NCI-H345 (cell line): ENCODE measurements at places on chromosomes 7 and 10.

- DNase-seq = no peak
Measured at GRCh38 chr10:125060026-125060425, 100.3 kb downstream of the CTBP2 start.

DNA sequence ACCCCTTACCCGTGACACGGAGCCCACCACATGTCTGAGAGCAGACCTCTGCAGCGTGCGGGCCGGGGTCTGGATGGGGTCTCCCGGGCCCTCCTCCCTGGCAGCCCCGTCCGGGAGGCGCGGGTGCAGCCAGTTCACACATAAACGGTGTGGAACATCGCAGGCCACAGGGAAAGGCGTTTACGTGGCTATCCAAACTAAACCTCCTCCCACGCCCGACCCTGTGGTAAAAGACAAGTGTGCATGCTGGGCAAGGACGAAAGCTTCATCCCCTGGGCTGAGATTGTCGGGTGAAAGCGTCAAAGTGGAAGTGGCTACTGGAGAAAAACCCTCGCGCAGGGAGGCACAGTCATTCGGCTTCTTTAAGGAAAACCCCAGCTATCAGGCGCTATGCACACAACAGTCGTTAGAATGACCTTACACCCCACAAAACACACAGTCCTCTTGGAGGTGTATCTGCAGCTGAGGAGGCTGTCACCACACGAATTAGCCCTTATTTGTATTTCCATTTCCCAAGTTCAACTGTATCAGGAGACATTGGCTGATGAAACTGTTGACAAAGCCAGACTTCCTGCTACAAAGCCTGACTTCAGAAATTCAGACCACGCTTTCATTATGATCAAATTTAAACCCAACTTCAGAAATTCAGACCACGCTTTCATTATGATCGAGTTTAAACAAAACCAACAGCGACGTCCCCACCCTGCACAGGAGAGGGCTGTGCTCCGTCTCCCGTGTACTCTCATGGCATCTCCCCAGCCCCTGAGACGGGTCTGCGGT, 15.3 kb downstream of the GPER1 start:
- DNase-seq = no peak

DNA sequence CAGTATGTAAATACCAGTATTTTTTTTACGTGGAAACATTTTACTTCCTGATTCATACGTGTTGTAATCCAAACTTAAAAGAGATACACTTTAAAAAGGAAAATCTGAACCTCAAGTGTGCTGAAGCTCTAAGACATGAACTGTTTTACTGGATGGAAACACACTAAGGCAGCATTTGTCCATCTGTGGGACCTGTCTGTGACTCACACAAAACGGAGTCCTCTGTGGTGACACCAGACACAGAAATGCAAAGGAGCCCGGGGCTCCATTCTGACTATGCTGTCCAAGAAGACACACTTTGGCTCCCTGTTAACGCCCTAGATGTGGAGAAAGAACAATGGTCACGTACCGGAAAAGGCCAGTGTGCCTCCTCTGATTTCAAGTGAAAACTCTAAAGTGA, 23.9 kb downstream of the RNF133 start:
- no peak for DNase-seq

- DNase-seq = no peak
Measured at GRCh38 chr10:52678611-52679010, 94.0 kb downstream of the MBL2 start.

- DNase-seq = no peak
Measured at GRCh38 chr10:104243512-104243911, 11.2 kb upstream of the GSTO1 start.

- no peak for DNase-seq
Measured at GRCh38 chr7:44617225-44617890, 10.9 kb downstream of the OGDH start.

- peak; percentile 12 for DNase-seq
Measured at GRCh38 chr7:129612112-129613015, 844 bp downstream of the NRF1 start.

- DNase-seq = no peak
Measured at GRCh38 chr10:107104026-107104652, 60.4 kb downstream of the SORCS1 start.

DNA sequence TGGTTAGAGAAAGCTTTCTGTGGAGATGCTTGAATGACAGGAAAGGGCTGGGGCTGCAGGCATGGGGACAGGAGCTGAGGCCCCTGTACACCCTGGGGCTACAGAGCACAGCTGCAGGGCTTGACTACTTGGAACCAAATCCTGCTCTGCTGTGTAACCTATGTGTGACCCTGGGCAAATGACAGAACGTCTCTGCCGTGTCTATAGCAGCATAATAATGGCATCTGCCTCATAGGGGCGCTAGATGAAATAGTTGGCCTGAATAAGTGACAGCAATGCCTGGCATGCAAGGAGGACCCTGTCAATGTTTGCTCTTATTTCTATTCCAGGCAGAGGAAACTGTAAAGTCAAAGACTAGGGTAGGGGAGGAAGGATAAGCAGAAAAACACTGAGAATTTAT, 254.0 kb downstream of the USP6NL start:
- no peak for DNase-seq

DNA sequence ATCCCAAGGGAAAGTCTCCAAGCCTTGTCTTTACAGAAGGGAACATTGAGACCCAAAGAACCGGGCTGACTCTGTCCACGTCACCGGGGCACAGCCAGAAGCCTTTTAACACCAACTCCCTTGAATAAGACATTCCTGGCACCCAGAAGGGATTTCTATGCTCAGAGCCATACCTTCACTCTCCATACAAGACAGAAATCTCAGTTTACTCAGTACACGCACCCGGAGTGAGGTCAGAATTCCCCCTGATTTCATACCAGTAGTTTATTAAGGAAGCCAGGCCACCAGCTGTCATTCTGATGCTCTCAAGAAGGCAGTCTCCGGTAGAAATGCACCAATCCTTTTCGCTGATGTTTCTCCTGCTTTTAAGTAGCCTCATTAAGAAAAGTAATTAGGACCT, 134.2 kb upstream of the KCNMA1 start:
- DNase-seq = no peak

DNA sequence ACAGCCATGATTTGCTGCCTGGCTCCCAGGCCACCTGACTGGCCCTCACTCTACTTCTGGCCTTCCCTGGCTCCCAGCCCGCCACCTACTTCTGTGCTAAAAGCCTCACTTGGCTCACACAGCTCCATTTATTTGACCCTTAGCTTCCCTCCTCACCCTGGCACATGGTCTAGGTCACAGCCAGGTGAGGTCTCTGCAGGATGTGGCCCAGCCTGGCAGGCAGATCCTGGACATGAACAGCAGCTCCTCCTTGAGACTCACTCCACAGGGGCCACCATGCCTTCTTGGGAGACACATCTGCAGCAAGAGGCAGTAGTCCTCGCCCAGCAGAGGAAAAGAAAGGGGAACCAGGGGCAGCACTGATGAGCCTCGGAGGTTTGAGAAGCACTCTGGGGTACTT, 64.6 kb downstream of the GRID1 start:
- DNase-seq = no peak

- no peak for DNase-seq
Measured at GRCh38 chr10:97511711-97512440, 13.2 kb downstream of the UBTD1 start.

DNA sequence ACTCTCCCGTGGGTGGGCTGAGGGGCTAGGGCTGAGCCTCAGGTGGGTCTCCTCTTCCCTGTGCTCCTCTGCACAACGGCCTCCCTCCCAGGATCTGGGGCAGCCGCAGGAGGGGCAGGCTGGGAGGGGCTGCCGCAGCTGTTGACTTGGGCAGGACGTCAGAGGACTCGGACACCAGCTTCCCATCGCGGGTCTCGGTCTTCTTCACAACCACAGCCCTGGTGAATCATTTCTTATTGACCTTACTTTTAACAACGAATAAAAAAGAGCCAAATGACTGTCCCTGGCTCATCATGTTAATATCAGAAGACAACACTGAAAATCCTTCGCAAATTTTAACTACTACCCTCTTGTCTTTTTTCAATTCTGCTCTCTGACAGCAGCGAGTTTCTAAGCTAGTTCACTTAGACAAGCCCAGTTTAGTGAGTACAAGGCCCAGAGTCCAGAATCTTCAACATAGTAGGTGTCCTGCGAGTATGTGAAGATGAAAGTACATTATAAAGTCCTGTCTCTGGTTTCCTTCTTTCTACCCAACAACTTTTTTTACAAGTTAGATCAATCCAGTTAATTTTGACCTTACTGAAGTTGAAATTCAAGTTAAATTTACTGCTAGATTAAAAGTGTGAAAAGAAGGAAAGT, 32.4 kb downstream of the CTNNA3 start:
- DNase-seq = no peak

- DNase-seq = no peak
Measured at GRCh38 chr7:99267481-99267840, 5.2 kb upstream of the MYH16 start.

DNA sequence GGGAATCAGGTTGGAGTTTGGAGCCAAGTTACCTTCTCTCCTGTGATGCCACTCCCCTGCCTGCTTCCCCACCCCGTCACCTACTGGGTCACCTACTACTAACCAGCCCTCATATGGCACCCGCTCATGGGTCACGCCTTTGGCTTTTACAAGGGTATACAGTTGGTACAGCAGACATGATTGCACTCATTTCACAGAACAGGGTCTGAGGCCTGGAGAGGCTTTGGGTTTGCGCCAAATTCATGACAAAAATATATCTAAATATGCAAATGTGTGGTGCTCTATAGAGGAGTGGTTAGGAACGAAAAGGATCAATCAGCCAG, 10.7 kb downstream of the CRYGN start:
- no peak for DNase-seq

GRCh38 chr10:13520194-13520593, 8.6 kb downstream of the BEND7 start:
- no peak for DNase-seq

DNA sequence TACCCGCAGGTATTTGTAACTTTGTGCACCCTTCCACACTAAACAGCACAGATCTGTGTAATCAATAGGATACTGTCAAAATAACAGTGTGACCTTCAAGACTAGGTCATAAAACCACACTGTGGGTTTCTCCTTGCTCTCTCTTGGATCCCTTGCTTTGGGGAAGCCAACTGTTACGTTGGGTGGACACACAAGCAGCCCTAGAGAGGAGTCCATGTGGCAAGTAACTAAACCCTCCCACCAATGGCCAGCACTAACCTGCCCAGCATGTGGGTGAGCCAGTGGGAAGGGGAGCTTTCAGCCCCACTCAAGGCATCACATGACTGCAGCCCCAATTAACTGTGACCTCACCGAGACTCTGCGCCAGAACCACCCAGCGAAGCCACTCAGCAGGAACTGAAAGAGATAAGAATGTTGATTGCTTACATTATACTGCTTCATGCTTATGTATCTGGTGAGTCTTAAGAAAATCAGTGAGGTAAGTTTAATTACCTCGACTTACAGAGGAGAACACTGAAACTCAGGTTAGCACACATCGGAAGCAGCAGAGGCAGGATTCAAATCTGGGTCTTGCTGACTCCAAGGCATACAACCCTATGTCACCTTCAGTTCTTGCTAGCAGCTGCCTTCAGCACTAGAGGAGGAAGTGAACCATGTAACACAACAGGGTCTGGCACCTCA, 9.4 kb upstream of the ZC3HAV1 start:
- peak; percentile 27 for DNase-seq

DNA sequence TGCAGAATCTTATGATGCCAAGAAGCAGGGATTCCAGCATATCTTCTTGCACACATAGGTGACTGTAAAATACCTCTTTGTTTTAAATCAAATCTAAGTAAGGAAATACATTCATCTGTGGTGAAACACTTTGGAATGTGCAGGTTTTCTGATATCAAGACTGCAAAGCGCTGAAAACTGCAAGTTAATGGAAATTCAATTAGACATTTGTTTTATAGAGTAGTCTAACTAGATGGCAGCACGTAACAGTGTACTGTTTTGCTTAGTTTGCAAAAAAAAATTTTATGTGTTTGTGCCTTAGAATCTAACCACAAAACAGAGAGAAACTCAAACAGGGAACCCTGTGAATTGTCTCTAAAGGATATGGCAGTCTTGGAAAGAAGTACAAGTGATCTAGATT, 259.2 kb downstream of the HDAC9 start:
- DNase-seq = no peak

DNA sequence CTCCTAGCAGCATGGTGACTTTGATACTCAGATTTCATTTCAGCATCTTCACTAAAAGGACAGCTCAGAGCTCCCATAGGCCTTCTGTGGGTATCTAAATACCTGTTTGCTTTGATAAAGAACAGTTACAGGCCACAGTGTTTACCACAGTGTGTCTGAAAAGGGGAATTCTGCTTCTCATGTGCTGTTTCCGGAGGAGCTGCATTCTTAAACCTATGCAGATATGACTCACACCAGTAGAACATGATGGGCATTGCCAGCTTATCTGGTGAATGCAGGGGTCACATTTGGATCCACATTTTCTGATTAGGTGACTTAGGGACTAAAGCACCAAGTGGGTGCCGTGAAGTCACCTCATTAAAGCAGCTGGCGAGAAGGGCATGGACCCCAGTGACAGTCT, 52.6 kb downstream of the TRRAP start:
- DNase-seq = no peak

DNA sequence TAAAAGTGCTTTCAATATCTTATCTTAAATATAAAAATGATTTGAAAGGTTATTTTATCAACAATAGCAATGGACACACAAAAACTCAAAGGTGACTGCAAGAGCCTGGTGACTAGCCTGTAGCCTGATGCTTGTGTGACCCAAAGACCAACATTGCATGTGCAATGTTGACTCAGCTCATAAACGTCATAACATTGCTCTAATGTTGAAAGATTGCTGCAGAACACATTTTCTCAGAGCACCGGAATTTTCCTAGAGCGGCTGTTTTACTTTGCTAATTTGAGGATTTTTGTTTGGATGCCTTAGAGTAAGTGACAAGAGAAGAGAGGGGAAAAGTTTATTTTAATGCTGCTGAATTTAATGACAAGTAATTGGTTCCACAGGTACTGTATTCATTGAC, 107.1 kb downstream of the RAB18 start:
- DNase-seq = no peak

DNA sequence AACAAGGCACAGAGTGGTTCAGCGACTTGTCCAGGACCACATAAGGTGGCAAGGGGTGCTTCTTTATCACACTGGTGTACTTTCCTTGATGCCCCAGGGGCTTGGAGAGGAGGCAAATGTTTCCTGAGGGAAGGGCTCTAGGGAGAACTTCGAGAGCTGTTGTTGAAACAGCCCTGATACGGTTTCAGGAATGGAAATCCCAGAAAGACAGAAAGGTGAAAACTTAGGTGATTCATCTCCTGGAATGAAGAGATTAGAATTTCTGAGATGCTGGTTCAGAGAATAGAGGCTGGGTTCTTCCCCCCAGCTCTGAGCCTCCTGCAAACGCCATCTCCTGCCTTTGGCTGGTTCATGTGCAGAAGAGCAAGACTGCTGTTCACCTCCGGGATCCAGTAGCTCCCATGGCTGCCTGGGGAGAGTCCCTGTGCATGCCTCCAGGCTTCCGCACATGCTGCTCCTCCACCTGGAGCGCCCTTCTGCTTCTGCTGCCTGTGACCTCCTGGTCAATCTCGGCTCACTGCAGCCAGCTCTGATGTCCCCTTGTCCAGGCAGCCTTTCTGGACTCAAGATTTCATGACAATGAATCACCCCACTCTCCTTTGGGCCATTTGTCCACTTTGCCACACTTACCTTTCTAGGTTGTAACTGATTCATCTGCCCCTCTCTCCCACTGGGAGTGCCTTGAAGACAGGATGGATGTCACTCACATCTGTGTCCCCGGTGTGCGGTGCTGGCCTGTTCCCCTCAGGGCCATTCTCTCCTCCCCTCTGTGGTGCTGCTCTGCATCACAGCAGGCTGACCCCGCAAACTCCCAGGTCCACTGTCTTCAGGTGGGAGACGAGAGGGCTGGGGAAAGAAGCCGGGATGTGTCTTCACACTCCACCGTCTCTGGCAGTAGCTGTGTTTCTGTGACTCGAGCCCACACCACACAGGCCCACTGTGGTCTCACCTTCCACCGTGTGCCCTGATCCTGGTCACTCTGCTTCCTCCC, 3.6 kb upstream of the CDH23 start:
- no peak for DNase-seq
